Activated CD8-positive, alpha-beta T cell treated with anti-CD3 and anti-CD28 coated beads for 36 hours (primary cell): ENCODE measurements at places on chromosomes 4 and X. TPM values are rescaled to one million over a fixed set of nuclear protein-coding genes. Genes with fewer than 3 reads are reported as not detected.

GRCh38 chr4:73432169-73433000 lies 3.6 kb upstream of the AFP start:
- DNase-seq, result no peak

DNA sequence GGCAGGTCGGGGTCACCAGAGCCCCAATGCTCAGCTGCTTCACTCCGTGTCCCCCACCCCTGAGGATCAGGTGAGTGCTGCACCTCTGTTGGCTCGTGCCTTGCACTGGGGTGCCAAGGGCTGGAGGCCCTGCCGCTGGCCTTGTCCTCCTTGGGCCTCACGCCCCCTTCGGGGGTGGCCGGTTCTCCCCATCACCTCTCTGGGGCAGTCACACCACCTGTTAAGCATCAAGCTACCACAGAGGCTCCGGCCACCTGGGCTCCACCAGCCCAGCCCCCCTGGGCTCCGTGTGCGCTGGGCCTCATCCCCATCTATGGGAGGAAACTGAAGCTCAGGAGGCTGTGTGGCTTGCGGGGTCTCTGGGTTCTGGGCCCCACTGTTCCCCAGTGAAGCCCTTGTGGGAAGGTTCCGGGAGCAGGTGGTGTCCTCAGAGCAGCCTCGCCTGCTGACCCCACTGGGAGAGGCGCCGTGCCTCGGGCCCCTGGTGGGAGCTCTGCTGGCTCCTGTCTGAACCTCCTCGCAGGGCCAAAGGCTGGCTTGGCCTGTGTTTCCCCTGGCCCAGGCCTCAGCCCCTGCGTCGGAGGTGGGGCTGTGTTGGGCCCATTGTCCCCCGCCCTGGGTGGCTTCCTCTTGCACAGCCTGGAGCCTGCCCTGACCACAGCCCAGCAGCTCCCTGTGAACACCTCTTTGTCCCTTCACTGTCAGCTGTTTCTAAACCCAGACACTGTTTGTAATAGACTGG lies 30.8 kb downstream of the DOK7 start:
- DNase-seq, result no peak

The COL4A5 gene
- not detected for total RNA-seq

- DNase-seq, result no peak
Measured at GRCh38 chr4:2079926-2080325, 20.8 kb downstream of the NAT8L start.

GRCh38 chrX:3143043-3143799 lies 102.0 kb downstream of the ARSF start:
- DNase-seq, result peak; percentile 4

GRCh38 chr4:153081006-153081580 lies 123.2 kb upstream of the TRIM2 start:
- DNase-seq, result no peak

DNA sequence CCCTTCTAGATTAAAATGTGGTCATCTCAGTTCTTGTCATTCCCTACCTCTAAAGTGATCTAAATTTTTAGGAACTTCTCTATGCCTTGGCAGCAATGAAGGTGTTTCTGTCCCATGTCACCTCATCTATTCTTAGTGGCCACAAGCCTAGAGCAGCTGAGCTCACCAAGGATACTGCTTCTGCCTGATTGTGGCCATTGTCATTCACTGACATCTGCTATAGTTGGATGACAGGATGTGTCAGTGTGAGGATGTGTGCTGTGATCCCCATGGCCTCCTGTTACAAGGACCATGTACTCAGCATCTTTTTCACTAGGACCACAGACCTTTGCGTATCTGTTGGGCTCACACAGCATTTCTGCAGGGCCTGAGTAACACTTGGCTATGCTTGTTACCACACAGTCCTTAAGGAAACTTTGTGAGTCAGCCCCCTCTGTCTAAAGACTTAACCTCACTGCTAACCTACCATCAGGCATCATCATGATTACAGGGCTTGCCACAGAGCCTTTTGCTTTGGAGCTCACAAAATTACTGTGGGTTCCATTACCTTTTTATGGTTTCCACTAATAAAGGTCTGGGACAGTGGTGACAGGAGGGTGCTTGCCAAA lies 421.0 kb downstream of the ADAM29 start:
- DNase-seq, result no peak

The IL2 gene
- 5.4 TPM for total RNA-seq

The TLR3 gene
- not detected for total RNA-seq

GRCh38 chr4:47817275-47817674 lies 20.6 kb downstream of the CORIN start:
- no peak for DNase-seq

- no peak for DNase-seq
Measured at GRCh38 chrX:23246001-23246400, 88.6 kb upstream of the PTCHD1 start.

DNA sequence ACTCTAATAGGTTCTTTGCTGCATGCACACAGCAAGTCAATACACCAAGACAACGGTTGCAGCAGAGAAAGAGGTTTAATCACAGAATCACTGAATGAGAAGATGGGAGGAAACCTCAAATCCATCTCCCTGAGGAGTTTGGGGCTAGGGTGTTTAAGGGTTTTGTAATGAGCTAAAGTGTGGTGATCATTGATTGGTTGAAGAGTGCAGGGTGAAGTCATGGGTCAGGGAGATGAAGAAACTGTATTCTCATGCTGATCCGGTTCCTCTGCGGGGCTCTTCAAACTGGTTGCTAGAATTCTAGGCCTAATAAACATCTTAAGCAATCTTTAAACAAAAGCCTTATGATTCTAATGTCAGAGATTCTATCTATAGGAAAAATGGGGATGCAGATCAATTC lies 432.5 kb upstream of the FAM47C start:
- no peak for DNase-seq

GRCh38 chr4:92091335-92091734 lies 212.4 kb upstream of the GRID2 start:
- DNase-seq, result no peak

The TMPRSS11B gene
- total RNA-seq, result not detected

DNA sequence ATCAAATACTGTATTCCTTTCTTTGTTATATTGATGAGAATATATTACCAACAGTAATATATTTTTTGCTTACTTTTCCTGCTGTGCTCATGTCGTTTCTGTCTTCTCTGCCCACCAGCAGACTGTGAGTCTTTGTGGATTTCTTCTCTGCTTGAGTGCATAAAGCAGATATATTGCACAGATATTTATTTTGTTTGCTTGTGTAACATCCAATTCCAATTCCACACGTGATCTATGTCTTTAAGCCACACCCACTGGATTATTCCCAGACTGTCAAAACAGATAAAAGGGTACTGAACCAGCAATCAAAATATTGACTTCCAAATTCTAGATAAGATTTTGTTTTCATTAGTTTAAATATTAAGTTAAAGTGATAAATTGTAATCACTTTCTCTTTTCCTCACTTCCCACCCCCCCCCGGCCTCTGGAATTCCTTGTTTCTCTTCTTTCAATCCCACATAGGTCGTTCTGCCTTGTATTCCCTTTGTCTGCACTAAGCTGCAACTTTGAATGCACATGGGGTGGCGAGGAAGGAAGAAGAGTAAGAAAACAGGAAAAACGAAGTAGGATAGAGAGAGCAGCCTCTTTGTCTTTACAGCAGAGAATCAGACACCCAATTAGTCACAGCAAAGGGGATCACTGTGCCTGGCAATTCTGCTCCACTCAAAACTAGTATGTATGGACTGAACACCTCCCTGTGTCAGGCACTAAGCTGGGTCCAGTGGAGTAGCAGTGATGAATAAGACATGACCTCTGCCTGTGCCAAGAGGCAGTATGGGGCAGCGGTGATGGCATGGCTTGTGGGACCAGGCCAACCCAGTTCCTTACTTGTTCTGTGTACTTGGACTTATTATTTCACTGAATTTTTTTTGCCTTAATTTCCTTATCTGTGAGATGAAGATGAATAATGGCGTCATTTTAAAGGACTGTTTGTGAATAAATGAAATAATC lies at the start of gene ADH1B:
TSS of gene ADH1B (minus strand) at position 161 of the 951 bp plus-strand sequence. CDS start at position 91, 70 bp downstream.
- DNase-seq, result no peak

GRCh38 chr4:165709973-165710526 lies 163.0 kb upstream of the TLL1 start:
- DNase-seq, result no peak

GRCh38 chr4:132281733-132282132 lies 867.4 kb upstream of the PCDH10 start:
- no peak for DNase-seq

The DKK2 gene
- not detected for total RNA-seq

- DNase-seq, result no peak
Measured at GRCh38 chr4:77309496-77309895, 152.5 kb downstream of the CCNG2 start.

- DNase-seq, result no peak
Measured at GRCh38 chr4:11368701-11369115, 60.0 kb downstream of the HS3ST1 start.

DNA sequence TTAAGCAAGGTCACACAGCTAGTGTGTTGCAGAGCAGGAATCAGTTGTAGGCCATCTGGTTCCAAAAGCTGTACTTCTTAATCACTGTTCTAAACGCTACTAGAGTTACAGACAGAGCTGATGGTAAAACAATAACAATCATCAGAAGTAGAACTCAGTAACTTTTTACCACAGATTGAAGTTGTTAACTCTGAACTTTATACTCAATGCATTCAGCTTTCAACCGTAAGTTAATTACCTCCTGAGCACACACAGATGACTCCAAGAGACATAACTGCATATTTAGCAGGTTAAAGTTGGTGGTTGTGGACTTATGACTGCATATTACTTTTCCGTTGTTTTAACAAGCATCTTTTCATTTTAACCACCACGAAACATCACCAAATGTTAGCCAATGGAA lies 127.3 kb downstream of the PRSS12 start:
- DNase-seq, result no peak

DNA sequence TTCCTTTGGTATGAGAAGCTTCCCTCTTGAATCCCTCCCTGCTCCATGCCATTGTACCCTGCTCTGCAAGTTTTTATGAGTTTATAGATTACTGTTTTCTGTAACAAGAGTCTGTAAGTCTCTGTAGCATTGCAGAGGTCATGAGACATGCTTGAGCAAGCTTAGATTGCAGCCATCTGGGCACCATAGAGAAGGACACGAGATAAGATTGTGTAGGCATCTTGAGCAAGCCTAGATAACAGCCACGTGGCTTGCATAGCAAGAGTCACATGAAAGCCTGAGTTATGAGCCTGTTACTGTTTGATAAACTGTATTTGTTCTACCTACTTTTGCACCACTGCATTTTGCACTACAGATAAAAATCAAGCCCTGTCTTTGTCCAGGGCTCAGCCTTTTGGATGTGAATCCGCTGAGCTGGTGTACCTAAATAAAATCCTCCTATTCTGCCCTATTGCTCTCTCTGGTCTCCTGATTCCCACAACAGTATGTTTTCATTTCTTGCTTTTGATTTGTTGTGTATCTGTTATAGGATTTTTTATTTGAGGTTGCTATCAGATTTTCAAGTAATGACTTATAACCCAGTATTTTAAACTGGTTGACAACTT lies 127.4 kb upstream of the ANKRD50 start:
- DNase-seq, result no peak

- DNase-seq, result no peak
Measured at GRCh38 chr4:188268131-188268908, 129.1 kb downstream of the TRIML1 start.

The ERVMER34-1 gene
- total RNA-seq, result 0.07 TPM

DNA sequence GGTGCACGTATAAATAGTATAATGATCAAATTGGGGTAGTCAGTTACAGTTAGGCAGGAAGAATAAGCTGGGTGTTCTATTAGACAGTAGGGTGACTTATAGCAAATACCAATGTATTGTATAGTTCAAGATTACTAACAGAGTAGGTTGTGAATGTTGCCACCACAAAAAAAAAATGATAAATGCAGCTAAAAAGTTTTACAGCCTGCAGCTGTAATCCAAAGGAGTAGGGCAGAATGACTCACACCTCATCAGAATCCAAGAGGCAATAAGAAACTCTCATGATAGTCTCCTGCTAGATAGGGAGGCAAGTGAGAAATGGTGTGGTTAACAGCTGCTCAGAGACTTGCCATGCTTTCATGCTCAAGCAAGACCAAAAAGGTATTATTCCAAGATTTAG lies 19.6 kb upstream of the TCEAL4 start:
- DNase-seq, result no peak

The RAI2 gene
- total RNA-seq, result 0.41 TPM

DNA sequence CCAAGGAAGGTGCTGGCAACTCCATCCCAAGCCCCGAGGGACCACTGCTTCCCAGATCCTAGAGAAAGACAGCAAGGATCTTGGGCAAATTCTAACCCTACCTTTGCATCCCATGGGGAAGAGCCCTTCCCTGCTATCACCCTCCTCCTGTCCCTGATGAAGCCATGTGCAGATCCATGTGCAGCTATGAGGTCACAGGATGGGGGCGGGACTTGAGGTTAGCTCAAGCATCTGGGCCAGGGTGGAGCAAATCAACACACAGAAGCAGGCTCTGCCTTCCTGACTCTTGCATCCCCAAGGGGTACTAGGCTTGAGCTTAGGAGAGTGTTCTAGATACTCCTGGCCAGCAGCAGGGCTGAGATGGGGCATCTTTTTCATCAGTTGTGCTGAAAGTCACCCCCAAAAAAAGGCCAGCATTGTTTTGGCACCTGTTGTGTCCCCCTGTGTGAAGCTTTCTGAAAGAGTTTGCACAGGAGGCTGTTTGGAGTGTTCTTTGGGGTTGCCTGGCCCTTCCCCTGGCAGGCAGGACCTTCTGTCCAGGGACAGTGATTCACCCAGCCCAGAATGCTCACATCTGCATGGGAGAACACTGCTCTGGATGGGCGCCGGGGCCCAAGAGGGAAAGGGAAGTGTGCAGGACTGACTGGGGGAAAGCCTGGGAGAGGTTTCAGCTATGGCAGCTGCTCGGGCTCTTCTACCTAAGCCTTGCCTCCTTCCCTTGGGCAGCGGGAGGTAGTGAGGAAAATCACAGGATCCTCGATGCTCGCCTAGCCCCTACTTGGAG lies 50.8 kb downstream of the PRPS1 start:
- peak; percentile 86 for DNase-seq

- DNase-seq, result no peak
Measured at GRCh38 chrX:147850875-147851274, 60.8 kb upstream of the FMR1 start.

DNA sequence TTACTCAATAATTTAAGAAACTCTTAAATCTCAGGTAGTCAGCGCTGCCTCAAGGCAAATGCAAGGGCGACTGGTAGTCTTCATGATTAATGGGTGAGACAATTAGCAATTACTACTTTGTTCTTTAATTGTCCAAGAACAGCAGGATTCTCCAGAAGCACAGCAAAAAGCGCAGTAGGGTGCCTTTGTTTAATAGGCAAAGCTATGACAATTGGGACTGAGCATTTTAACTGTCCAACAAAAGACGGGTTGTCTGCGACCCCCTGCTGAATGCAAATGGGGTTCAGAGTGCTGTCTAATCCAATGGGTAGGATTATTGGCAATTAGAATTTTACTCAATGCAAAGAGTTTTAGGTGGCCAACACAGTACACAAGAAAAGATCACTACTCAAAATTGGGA lies 286.1 kb downstream of the CHIC1 start:
- DNase-seq, result no peak
